ENCODE measurements at places on chromosomes 5 and 9.

DNA sequence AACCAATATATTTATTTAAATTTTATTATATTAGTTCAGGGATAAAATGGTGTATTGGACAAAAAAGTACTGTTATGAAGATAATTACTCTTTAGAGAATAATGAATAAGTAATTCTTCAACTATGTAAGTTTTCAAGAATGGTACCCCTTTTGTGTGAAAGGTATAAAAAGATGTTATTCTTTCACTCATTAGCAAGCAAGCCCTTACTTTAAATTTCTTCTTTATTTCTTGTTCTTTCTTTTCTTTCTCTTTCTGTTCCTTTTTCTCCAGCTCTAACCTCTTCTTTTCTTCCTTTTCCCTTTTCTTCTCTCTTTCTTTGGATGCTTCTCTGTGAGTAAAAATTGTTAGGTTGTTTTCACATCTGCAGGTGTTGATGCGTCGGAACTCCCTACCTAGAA lies 63.2 kb upstream of the RICTOR start:
- DNase-seq: no peak

GRCh38 chr9:27818348-27818747 lies 245.1 kb upstream of the C9orf72 start:
- DNase-seq: no peak

DNA sequence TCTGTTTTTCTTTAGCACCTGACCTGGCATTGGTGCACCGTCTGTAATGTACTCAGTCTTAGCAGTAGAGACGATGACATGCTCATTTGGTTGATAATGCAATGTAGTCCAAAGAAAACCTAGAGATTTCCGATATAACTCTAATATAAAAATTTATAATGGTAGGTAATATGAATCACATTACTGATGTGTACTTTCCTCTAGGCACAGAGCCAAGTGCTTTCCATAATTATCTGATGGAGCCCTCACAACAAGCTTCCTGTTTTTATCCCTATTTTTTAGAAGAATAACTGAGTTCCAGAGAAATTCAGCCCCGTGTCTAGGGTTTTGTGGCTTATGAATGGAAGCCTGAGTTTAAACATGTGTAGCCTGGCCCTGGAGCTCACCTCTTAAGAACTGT lies 53.7 kb downstream of the KDM4C start:
- DNase-seq: no peak

GRCh38 chr9:33178972-33179697 lies 12.0 kb upstream of the B4GALT1 start:
- DNase-seq: no peak

DNA sequence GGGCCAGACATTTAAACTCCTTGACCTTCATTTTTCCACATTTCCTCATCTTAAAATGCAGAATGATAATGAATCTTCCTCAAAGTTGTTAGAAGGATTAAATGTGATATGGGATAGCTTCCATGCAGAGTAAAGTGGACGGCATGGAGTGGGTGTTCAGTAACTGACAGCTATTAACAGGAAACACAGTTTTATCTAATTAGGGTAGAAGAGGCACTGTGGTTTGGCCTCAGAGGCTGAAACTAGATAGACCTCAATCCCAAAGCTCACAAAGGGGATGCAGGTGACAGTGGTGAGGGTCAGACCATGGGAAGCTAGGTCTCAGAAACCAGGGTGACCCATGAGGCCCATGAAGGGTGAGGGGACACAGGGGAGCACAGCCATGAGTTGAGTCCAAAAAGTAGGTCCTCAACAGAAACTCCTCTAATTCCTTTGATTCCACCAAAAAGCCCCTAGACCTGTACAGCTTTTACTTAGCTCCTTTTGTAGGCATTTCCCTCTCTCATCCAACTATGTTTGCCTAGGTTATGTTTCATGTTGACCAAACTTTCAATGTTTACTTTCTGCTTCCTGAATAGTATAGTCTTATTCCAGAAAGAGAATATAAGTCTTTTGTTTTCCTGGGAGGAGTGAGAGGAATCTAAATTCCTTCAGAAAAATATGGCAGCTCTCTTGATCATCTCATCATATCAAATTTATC lies 27.9 kb upstream of the GLDC start:
- DNase-seq: no peak

- no peak for DNase-seq
Measured at GRCh38 chr9:3868012-3868411, 342.2 kb upstream of the RFX3 start.

DNA sequence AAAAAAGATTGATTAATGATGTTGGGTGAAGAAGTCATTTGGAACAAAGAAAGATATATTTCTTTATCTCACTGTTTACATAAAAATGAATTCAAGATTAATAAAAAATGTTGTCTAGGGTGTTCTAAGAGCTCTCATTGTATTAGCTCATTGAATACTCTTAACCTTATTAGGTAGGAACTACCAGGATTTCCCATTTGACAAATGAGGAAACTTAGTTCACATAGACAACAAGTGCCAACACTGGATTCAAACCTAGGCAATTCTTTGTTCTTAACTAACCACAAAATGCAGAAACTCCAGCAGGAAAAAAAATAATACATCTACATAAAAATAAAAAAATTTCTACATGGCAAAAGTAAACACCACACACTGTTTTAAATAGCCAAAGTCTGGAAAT lies 175.8 kb downstream of the RAPGEF6 start:
- no peak for DNase-seq

DNA sequence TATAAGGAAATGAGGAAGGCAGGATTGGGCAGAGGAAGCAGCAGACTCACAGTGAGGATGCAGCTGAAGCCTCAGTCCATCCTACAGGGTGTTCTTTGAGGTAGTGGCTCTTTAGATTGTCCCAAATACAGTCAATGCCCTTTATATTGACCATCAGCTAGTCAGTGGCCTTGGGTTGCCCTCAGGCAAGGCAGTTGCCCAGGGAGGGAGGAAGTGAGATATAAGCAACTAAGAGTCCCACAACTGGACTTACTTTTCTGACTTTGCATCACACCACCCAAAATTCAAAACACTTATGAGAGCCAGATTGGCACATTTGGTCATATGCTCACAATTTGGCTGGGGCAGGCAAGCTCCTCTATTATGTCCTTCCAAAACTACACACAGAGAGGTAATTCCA lies 9.4 kb upstream of the SLC12A2 start:
- DNase-seq: no peak

GRCh38 chr5:35644543-35644942 lies 26.9 kb downstream of the SPEF2 start:
- no peak for DNase-seq

DNA sequence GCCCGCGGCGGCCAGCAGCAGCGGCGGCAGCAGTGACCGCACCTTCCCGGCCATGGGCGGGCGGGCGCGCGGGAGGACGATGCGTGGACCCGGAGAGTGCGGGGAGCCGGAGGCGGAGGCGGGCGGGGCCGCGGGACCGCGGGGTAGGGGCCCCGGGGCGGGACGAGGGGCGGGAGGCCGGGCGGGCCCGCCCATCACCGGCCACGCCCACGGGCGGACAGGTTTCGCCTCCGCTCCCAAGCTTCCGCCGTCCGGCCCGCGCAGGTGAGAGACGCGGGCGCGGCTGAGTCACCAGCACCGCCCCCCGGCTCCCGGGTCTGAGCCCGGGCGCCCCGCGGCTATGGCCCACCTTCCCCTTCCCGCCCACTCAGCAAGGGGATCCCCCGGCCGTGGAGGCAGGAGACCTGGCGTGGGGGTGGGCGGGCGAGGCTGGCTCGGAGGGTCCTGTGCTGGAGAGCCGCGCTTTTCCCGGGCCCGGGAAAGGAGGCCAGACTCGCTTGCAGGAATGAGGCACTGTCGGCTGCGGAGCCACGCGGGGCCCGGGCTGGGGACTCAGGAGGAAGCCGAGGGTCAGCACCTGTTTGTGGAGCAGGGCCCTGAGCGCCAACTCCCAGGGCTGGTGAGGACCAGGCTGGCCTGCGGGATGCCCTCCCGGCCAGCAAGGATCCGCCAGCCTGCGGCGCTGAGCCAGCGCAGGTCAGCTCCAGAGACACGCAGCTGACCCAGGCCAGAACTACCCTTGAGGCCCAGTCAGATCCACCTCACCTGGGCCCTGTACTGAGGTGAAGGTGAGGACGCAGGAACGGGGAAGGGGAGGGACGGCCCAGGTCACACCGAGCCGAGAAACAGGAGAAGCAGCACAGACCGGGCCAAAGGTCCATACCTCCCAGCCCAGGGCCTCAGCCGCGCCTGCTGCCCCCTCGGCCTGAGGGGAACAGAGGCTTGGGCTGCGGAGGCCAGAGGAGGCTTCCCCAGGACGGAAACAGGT lies at the start of gene ENTPD2:
Gene ENTPD2, minus strand, starts transcription at position 118 of the 988 bp plus-strand sequence. Its CDS starts 64 bp downstream, at position 54.
- no peak for DNase-seq

- DNase-seq: no peak
Measured at GRCh38 chr9:17777465-17777864, 198.6 kb downstream of the SH3GL2 start.

GRCh38 chr5:132497488-132497997 lies 7.0 kb upstream of the IRF1 start:
- DNase-seq: peak; percentile 56

GRCh38 chr9:85172001-85172978 lies 502.8 kb downstream of the NTRK2 start:
- peak; percentile 53 for DNase-seq

GRCh38 chr9:94734054-94734754 lies 7.7 kb downstream of the AOPEP start:
- no peak for DNase-seq

DNA sequence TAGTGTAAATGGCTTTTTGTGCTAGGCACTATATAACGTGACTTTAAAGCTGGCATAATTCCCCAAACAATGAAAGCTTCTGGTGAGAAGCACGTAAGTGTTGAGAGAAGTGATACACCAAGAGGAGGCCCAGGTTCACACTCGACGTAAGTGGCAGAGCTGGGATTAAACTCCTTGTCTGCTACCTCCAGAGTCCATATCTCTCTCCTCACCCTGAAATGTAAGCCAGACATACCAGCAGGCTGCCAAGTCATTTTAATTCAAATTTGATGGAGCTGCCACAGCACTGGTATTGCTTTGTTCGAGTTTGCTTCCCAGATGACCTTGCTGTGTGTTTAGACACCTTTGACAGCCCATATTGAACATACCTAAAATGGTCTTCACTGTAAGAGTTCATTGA lies 319.7 kb downstream of the GLIS3 start:
- no peak for DNase-seq
